Glutamatergic neuron (in vitro differentiated cells): ENCODE measurements at places on chromosomes 13 and 19. TPM values are rescaled to one million over a fixed set of nuclear protein-coding genes. Genes with fewer than 3 reads are reported as not detected.

The TGFBR3L gene
- total RNA-seq = 0.69 TPM

The GPC5 gene
- total RNA-seq = 10.2 TPM

The VSTM2B gene
- 16.6 TPM for total RNA-seq

The NAPSA gene
- 0.88 TPM for total RNA-seq

The IGFL1 gene
- total RNA-seq = not detected

The C5AR2 gene
- not detected for total RNA-seq

- H3K4me3 ChIP-seq = no peak overlapping the region
- H3K4me1 ChIP-seq = peaks cover 11% of the 10 kb centered on the region
- peaks cover 4% of the 10 kb centered on the region for H3K36me3 ChIP-seq
- H3K27ac ChIP-seq = no peak overlapping the region
- peaks cover 1% of the 10 kb centered on the region for H3K27me3 ChIP-seq
- DNase-seq = no peak
Observed at GRCh38 chr13:27259831-27260230, 8.5 kb downstream of the RPL21 start.

GRCh38 chr19:840519-841206, at the start of gene PRTN3:
TSS of gene PRTN3 (plus strand) at chr19:840999. CDS start at chr19:841009, 10 bp downstream.
- H3K27ac ChIP-seq = no peak within 1 kb of the TSS
- H3K4me3 ChIP-seq = peak within 1 kb of the TSS; percentile 28
- peaks cover 4% of the 10 kb centered on the region for H3K36me3 ChIP-seq
- DNase-seq = no peak
- H3K4me1 ChIP-seq = no peaks in the 10 kb centered on the region
- peaks cover 17% of the 10 kb centered on the region for H3K27me3 ChIP-seq

- no peak for DNase-seq
- peaks cover 11% of the 10 kb centered on the region for H3K36me3 ChIP-seq
- peaks cover 21% of the 10 kb centered on the region for H3K4me1 ChIP-seq
- no peak overlapping the region for H3K4me3 ChIP-seq
- H3K27me3 ChIP-seq = peaks cover 22% of the 10 kb centered on the region
Observed at GRCh38 chr19:15248106-15248505, 15.9 kb upstream of the EPHX3 start.

DNA sequence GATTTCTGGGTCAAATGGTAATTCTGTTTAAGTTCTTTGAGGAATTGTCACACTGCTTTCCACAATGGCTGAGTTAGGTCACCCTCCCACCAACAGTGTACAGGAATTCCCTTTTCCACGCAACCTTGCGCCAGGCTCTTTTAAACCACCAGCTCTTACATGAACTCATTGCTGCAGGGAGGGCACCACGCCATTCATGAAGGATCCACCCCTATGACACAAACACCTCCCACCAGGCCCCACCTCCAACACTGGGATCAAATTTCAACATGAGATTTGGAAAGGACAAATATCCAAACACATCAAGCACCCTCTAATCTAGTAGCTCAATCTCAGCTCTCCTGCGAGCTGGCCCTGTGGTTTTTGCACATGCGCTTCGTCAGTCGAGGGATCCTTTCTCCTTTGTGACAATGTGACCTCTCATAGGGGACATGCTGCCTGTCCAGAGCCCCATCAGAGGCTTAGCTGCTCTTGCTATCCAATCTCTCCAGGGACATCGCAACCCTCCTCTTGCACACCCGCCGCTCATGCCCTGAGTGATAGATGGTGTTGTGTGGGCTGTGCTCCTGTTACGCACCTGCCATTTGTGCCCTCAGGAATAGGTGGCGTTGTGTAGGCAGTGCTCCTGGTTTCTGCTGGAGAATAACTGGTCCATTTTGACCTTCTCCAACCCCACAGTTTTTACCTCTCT, 328.0 kb downstream of the UQCRFS1 start:
- no peak overlapping the region for H3K27ac ChIP-seq
- H3K4me3 ChIP-seq = no peak overlapping the region
- peaks cover 2% of the 10 kb centered on the region for H3K27me3 ChIP-seq
- DNase-seq = no peak
- peaks cover 27% of the 10 kb centered on the region for H3K4me1 ChIP-seq
- no peaks in the 10 kb centered on the region for H3K36me3 ChIP-seq

DNA sequence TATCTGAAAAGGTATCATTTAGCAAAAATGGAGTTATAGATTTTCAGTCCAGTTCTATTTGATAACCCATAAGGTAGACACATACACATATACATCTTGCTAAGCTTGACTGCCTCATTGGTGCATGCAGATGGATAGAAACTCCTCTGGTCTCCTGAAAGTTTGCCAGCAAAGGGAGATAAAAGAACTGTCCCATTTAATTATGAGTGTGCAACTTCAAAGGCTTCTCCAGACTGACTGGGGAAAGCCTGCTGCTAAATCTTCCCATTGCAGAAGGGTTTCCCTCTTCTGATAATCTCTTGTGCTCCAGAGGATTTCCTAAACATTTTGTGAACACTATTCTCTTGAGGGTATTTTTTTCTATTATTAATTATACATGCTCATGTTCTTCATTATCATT, 131.9 kb downstream of the ITGBL1 start:
- H3K36me3 ChIP-seq = no peaks in the 10 kb centered on the region
- H3K27me3 ChIP-seq = no peaks in the 10 kb centered on the region
- no peak for DNase-seq

DNA sequence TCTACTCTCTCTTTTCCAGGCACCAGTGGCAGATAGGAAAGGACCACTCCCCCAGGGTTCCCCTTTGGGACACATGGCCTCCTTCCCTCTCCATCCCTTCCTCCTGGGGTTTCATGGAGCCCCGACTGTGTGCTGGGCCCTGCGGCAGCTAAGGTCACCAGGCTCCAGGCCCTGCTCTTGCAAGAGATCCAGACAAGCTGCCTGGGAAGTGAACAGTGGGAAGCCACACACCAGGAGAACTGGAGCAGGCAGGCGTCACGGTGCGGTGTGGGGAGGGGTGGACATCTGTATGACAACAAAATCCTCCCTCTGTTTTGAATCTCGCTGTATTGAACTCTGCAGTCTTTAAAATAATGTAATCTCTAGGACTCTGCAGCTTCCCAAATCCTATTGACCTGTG, 330.1 kb downstream of the UQCRFS1 start:
- no peaks in the 10 kb centered on the region for H3K36me3 ChIP-seq
- peaks cover 2% of the 10 kb centered on the region for H3K27me3 ChIP-seq
- peaks cover 18% of the 10 kb centered on the region for H3K4me1 ChIP-seq
- no peak overlapping the region for H3K27ac ChIP-seq
- no peak overlapping the region for H3K4me3 ChIP-seq

- no peak for DNase-seq
- H3K36me3 ChIP-seq = no peaks in the 10 kb centered on the region
- no peak overlapping the region for H3K27ac ChIP-seq
- H3K4me3 ChIP-seq = no peak overlapping the region
- no peaks in the 10 kb centered on the region for H3K27me3 ChIP-seq
Observed at GRCh38 chr13:96684469-96684868, 309.8 kb downstream of the OXGR1 start.

GRCh38 chr19:50512112-50512998, 1.4 kb downstream of the ASPDH start:
- peaks cover 16% of the 10 kb centered on the region for H3K4me1 ChIP-seq
- H3K27ac ChIP-seq = no peak overlapping the region
- H3K36me3 ChIP-seq = no peaks in the 10 kb centered on the region
- H3K27me3 ChIP-seq = peaks cover 22% of the 10 kb centered on the region
- H3K4me3 ChIP-seq = no peak overlapping the region

- no peak overlapping the region for H3K27ac ChIP-seq
- no peaks in the 10 kb centered on the region for H3K36me3 ChIP-seq
- DNase-seq = no peak
- no peaks in the 10 kb centered on the region for H3K4me1 ChIP-seq
- no peak overlapping the region for H3K4me3 ChIP-seq
Observed at GRCh38 chr13:58151452-58151851, 519.9 kb downstream of the PCDH17 start.

GRCh38 chr13:111577208-111577828, 256.9 kb downstream of the TEX29 start:
- H3K36me3 ChIP-seq = peaks cover 24% of the 10 kb centered on the region
- no peak for DNase-seq

GRCh38 chr19:53942001-53942786, 20.5 kb upstream of the CACNG8 start:
- peak; percentile 87 for DNase-seq
- peak overlapping the region; percentile 74 for H3K4me3 ChIP-seq
- H3K27me3 ChIP-seq = peaks cover 4% of the 10 kb centered on the region
- H3K27ac ChIP-seq = no peak overlapping the region
- H3K4me1 ChIP-seq = peaks cover 6% of the 10 kb centered on the region

DNA sequence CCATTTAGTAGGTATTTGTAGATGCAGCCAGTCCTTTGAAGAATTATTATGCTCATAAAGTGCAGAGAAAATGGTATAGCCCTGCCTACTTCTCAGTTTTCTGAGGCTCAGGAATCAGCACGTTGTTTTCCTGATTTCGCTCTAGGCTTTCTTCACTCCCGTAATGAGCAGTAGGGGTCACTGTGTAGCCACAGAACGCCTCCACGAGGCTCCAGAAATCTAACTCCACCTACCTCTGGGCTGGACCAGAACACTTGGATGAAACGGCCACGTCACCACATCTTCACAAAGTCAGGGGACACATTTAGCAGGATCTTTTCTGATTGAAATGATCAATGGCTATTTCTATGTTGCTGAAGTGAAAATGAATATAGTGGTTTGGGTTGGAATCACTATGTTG, 49.8 kb upstream of the GTF3A start:
- no peak overlapping the region for H3K27ac ChIP-seq
- H3K36me3 ChIP-seq = peaks cover 8% of the 10 kb centered on the region
- peak; percentile 63 for DNase-seq
- H3K4me1 ChIP-seq = peaks cover 10% of the 10 kb centered on the region

DNA sequence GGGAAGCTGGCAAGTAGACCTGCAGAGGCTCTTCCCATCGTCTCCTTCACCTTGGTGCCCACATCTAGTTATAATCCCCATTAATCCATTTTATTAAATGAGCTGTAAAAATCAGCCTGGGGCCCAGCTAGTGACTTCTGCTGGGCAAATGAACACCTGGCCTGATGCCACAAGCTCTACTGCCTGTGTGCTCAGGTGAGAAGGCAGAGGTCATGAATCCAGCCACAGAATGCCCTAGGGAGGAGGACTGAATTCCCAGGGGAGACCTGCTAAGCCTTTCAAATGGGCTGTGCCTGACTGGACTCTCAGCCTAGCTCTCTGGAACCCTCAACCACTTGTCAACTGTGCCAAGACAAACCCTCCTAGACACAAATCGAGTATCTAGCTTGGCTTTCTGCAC, 74.0 kb downstream of the PDS5B start:
- H3K4me3 ChIP-seq = no peak overlapping the region
- no peaks in the 10 kb centered on the region for H3K4me1 ChIP-seq
- no peak overlapping the region for H3K27ac ChIP-seq
- H3K27me3 ChIP-seq = peaks cover 2% of the 10 kb centered on the region
- peaks cover 19% of the 10 kb centered on the region for H3K36me3 ChIP-seq

DNA sequence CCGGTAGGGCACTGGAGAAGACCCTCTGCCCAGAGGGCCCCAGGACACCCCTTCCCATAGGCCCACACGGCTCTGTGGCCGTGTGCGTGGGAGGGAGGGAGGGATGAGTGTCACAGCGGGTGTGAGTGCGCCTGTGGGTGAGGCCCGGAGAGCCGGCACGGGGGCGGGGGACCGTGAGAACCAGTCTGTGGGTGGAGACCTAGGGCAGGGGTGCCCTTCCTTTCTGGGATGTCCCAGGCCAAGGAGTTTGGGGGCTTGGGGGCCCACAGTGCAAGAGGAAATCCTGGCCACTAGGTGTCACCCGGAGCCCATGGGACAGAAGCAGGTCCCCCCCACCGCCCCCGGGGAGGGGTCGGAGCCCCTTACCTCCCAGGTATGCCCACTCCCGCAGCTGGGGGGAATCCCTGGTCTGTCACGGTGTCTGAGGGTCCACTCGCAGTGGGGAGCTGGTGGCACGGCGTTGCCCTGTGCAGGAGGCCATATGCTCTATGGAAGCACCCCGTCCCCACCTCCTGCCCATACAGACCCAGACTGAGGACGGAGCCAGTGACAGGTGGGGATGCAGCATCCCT, 16.0 kb upstream of the SLC7A10 start:
- no peak overlapping the region for H3K4me3 ChIP-seq
- no peaks in the 10 kb centered on the region for H3K36me3 ChIP-seq
- no peak overlapping the region for H3K27ac ChIP-seq
- no peaks in the 10 kb centered on the region for H3K4me1 ChIP-seq
- H3K27me3 ChIP-seq = peaks cover 9% of the 10 kb centered on the region

DNA sequence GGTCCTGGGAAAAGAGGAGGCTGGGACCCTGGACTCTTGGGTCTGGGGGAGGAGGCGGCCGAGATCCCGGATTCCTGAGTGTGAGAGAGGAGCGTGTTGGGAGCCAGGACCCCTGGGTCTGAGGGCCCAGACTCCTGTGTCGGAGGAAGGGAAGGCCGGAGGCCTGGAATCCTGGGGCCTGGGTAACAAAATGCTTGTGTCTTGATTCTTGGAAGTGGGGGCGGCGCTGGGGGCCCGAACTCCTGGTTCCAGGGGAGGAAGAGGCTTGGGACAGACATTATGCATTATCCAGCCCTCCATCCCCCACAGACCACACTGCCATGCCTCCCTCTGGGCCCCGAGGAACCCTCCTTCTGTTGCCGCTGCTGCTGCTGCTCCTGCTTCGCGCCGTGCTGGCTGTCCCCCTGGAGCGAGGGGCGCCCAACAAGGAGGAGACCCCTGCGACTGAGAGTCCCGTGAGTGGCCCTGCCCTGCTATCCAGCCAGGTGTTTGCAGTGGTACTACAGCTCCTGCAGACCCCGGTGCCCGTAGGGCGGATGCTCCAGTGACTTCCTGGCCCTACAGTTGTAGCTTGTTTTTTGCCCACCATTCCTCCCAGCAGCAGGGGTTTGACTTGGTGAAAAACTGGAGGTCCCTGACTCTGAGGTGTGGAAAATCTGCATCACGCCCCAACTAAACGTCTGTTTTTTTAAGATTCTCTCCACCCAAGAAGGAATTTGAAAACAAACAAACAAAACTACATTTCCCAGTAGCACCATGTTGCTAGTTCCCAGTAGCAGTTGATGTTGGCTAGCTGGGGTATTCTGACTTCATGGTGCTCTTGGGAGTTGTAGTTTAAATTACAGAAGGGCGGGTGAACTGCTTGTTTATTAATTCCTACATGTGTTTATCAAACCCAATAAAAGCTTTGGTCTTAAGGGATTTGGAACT, 630 bp downstream of the NUCB1 start:
- DNase-seq = no peak
- no peaks in the 10 kb centered on the region for H3K36me3 ChIP-seq
- H3K27me3 ChIP-seq = peaks cover 13% of the 10 kb centered on the region
- peak overlapping the region; percentile 92 for H3K27ac ChIP-seq

DNA sequence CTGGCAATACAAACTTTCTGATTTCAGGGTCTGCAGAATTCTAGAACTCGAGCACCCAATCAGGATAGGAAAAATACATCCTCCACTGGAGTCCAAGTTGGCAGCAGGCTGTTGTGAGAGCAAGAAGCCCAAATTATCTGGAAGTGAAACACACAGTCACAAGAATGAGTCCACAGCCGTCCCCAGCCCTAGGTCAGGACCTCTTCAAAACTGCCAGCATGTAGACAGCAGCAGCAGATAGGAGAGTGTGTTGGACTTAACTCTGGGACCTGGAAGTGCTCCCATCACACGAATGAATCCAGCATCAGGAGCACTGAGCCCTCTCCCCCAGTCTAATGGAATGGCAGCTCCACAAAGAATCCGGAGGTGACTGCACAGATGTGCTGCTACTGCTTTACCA, 420.7 kb downstream of the OXGR1 start:
- H3K4me3 ChIP-seq = no peak overlapping the region
- H3K27me3 ChIP-seq = no peaks in the 10 kb centered on the region
- H3K36me3 ChIP-seq = no peaks in the 10 kb centered on the region

GRCh38 chr13:41137241-41137640, 4.6 kb upstream of the KBTBD6 start:
- H3K27ac ChIP-seq = no peak overlapping the region
- H3K4me1 ChIP-seq = no peaks in the 10 kb centered on the region
- no peaks in the 10 kb centered on the region for H3K27me3 ChIP-seq
- DNase-seq = no peak

GRCh38 chr19:44687888-44688287, 11.1 kb upstream of the CEACAM16 start:
- no peaks in the 10 kb centered on the region for H3K4me1 ChIP-seq
- no peak overlapping the region for H3K4me3 ChIP-seq
- no peak for DNase-seq
- peaks cover 1% of the 10 kb centered on the region for H3K27me3 ChIP-seq
